ENCODE measurements at places on chromosomes 5 and 9.
A peak's percentile ranks its signal among the peaks of the same experiment; 100 is the strongest.

- no peak for DNase-seq
These were observed 269.8 kb downstream of the GADD45G start for GRCh38 chr9:89874351-89875321.

- DNase-seq = no peak
These were observed 38.7 kb downstream of the PTPN3 start for GRCh38 chr9:109459423-109459822.

DNA sequence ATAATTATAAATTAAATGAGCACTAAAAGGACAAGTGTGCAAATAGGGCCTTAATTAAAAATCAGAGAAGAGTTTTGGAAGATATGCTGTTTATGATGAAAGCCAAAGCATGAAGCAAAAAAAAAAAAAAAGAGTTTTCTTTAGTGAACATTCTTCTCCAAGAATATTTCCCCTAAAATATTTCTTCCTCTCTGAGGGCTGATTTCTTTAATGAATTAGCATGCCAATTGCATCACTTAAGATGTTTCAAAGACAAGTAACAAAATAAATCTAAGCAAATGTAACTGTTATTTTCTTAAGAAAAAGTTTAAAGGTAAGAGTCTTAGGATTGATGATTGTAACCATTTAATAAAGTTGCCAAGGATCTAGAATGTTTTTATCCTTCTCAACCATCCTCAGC, 81.6 kb upstream of the MPDZ start:
- no peak for DNase-seq

- DNase-seq = no peak
These were observed 55.4 kb downstream of the ARHGAP26 start for GRCh38 chr5:142825378-142826089.

DNA sequence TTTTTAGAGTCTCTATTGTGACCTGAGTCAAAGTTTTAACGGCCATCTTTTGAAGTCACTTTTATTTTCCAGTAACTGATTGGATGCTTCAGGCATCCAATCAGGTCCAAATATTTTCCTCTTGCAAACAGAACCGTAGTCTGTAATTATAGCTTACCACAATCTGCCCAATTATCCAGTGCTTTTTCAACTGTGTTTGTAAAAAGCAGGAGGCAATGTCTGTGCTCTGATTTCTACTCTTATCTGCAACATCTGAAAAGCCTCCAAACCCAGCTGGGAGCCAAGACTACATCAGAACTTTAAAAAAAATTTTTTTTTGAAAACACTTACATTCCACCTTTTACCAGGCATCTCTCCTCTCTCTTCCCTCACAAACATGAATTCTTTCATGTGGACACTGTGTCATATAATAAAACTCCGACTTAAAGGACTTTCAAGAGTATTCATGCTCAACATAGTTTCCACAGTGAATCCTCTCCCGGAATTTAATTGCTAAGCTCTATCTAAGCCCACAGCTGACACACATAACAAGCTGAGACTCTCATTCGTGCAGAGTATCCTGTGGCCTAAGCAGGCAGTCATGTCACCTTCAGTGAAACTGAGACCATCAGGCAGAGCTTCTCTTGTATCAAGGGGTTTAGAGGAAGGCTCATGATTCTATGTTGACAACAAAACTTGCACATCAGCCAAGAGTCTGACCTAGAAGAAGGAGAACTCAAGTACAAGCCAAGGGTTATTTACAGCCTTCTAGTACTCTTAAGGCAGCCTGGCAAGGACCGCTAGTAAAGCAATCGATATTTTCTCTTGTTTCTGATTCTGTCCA, 272.7 kb downstream of the TLE1 start:
- no peak for DNase-seq

GRCh38 chr5:179316982-179317381, 28.3 kb downstream of the ADAMTS2 start:
- peak; percentile 22 for DNase-seq

GRCh38 chr5:159639590-159639989, 276.7 kb upstream of the ADRA1B start:
- DNase-seq = no peak

DNA sequence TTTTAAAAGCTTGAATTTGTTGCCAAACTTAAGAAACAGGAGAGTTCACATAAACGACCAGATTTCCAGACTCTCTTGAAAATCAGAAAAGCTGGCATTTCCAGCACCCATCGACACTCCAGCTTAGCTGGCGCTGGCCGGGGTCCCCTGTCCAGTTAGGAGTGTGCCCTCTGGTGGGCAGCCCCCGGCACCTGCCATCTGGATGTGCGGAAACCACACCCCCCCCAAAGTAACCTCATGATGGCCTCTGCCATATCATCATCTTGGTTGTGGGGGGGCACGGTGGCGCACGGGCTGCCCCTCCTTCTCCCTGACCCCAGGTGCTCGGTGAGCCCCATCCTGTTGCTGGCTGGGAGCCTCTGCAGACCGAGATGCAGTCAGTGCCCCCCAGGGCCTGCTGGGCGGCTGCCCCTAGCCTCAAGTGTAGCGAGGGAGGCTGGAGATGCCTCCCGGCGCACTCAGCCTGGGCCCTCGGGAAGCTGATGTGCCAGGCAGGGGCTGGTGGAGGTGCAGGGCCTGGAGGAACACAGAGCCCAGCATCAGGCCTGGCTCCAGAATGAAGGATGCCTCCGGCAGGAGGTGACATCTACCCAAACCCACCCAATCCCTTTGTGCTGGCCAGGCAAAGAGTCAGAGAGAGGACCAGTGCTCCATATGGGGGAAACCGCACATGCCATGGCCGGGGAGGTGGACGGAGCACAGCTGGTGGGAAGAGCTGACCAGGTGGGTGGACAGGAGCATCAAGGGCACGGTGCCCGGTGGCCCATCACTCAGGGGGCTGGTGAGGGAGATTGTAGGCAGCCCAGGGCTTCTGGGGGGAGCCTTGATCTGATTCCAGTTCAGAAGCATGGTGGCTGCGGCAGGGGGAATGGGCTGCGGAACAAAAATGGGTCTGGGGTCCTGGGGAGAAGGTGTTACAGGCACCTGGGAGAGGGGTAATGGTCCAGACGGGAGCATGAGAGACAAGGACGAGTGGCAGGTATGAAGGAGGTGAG, 70.6 kb downstream of the ADAMTS2 start:
- peak; percentile 51 for DNase-seq

DNA sequence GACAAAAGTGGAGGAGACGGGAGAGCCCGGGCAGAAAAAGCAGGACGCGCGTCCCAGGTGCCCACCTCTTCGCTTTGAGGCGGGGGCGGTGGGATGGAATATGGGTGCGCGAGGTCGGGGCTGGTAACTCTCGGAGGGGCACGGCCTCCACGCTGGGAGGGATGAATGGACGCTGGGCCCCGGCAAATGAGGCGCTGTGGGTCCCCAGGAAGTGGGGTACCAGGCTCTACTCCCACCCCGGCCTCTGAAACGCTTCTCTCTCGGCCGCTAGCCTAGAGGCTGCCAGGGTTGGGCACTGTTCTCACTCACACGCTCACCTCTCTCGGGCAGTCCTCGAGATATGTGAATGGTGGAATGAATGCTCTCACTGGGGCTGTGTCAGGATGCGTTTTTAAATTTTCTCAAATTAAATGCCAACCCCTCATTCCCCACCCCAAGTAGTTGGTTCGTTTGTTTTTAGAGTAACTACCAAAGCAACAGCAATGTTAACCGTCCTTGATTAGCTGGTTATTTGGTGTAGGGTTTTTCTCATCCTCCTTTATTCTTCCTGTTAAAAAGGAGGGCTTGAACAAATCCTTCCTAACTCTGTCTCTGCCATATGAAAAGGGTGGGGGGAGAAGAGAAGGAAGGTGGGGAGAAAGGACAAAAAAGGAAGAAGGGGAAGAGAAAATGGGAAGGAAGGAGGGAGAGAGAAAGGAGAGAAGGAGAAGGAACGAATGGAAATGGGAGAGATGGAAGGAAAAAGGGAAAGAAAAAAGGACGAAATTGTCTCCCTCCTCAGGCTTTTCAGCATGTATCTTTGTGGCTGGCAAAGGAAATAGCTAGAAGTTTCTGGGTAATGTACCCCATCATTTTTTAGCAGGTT, 1.3 kb upstream of the EBF1 start:
- no peak for DNase-seq

DNA sequence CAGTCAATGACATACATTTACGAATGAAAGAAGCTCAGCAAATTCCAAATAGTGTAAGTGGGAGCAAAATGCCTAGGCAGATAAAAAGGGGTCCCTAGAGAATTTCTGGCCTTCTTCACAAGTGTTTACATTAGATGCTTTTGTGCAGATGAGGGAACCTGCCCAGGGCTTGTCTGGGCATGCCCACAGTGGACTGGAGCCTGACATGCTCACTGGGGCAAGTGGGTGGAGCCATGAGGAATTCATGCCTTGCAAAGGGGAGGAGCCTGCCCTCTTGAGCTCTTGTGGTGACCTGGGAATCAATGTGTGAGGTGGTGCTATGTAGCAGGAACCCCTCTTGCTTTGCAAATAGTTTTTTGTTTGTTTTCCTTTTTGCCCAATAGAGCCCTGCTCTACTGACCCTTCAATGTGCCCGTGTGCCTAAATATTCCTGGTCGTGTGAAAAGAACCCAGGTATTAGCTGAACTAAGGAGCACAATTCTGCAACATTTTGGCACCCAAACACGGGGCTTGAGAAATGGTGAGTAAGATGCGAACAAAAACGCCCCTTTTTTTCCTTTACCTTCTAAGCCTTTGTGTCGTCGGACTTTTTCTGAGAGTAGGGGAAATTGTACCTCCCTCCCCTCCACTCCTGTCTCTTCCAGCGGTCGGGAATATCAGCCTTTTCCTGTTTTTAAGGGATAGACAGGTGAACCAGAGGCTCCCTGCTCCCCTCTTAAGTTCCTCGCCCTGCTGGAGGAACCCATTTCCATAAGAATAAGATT, 433.8 kb upstream of the CDH9 start:
- DNase-seq = no peak

- DNase-seq = no peak
These were observed 560.6 kb downstream of the PTPRD start for GRCh38 chr9:10052181-10052580.

GRCh38 chr5:35212122-35212982, 17.9 kb downstream of the PRLR start:
- no peak for DNase-seq

GRCh38 chr9:120922404-120923195, 4.0 kb downstream of the TRAF1 start:
- no peak for DNase-seq

GRCh38 chr5:108556441-108557145, 174.7 kb upstream of the FBXL17 start:
- no peak for DNase-seq

DNA sequence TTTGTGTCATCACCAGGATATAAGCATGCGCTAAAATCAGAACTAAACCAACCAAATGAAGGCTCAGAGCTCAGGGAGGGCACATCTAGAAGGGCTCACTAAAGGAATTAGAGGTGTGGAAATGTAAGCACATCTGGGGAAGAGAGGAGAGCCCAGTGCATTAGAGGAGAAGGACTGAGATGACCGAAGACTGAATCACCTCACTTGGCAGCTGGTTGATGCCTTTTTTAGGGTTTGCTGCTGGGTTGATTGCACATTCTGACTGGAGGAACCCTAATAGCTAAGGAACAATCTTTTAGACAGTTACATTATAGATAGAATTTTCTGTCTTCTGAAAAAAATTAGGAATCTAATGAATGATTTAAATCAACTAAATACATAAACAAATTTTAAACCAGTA, 8.2 kb upstream of the IFNA21 start:
- DNase-seq = no peak

- no peak for DNase-seq
These were observed 6.1 kb upstream of the AJM1 start for GRCh38 chr9:136835932-136836904.

DNA sequence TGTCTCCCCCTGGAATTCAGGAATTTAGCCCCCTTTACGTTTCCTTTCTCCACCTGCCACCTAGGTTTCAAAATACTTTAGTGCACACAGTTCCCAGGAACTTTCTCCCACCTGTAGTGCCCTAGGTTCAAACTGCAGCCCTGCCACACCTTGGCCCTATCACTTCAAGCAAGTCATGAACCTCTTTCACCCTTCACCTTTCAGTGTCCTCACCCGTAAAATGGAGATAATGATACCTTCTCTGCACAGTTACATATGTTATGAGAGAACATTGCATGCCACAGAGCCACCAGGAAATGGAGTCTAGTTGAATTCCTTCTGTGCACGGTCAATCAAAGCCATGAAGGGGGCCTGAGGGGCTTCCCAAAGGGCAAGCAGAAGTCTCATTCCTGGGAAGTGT, 9.8 kb upstream of the EEIG1 start:
- DNase-seq = no peak

- DNase-seq = peak; percentile 88
These were observed 212.5 kb downstream of the GADD45G start for GRCh38 chr9:89817151-89817950.

DNA sequence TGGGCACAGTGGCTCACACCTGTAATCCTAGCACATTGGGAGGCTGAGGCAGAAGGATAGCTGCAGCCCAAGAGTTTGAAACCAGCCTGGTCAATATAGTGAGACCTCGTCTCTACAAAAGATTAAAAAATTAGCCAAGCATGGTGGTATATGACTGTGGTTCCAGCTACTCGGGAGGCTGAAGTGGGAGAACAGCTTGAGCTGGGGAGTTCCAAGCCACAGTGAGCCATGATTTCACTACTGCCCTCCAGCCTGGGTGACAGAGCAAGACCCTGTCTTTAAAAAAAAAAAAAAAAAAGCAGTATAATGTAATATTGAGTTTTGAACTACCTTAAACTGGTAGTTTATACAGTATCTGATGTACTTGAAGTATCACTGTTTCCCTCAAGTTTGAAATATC, 358.4 kb downstream of the EBF1 start:
- DNase-seq = no peak

- no peak for DNase-seq
These were observed at the start of gene SLC45A2 for GRCh38 chr5:33984671-33985124. SLC45A2 (minus strand) TSS chr5:33984693; CDS start chr5:33984583, 110 bp downstream.

DNA sequence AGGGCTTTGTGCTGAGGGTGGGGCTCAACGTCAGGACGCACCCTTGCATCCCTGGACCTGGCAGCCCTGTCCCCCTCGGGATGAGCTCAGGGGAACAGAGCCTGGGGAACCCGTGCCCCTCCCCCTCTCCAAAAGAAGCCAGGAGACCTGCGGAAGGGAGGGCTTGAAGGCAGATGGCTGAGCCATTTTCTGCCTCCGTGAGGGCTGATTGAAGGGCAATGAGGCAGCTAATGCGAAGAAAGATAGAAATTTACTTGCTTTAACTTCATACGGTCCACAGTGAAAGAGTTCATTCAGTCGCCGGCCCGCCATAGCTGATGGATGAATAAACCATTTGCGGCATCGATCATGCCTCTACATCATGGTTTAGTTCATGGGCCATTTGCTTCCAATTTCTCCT, 28.8 kb downstream of the ASS1 start:
- no peak for DNase-seq

DNA sequence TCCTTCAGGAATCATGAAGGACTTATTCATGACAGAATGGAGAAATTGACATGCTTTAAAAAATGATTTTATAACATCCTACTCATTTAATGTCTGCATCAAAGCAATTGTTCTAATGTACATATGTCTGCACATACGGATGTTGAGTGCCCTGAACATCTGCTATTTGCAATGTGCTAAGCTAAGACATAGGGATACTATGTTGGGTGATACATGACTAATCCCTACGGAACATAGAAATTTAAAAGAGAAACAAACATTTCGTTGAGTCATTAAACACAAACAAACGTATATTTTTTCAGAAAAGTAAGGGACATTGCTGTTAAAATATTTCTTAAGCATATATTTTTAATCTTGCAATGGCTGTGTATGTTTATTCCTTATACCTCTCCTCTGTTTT, 686.5 kb upstream of the ADAMTS16 start:
- DNase-seq = no peak

GRCh38 chr9:5846501-5846921, 13.6 kb upstream of the ERMP1 start:
- DNase-seq = no peak

- no peak for DNase-seq
These were observed 400.8 kb upstream of the PIK3R1 start for GRCh38 chr5:67814569-67815311.

GRCh38 chr9:116998305-116998704, 311.2 kb downstream of the TRIM32 start:
- no peak for DNase-seq

Data from ovary (tissue), 10 donors.